ENCODE measurements at places on chromosomes 1 and 21.

GRCh38 chr1:167860231-167860923, 53.6 kb downstream of the ADCY10 start:
- no peak for DNase-seq

GRCh38 chr1:74717626-74718025, 15.2 kb downstream of the CRYZ start:
- DNase-seq = no peak

GRCh38 chr1:171126504-171126903, 35.8 kb downstream of the FMO3 start:
- DNase-seq = no peak

DNA sequence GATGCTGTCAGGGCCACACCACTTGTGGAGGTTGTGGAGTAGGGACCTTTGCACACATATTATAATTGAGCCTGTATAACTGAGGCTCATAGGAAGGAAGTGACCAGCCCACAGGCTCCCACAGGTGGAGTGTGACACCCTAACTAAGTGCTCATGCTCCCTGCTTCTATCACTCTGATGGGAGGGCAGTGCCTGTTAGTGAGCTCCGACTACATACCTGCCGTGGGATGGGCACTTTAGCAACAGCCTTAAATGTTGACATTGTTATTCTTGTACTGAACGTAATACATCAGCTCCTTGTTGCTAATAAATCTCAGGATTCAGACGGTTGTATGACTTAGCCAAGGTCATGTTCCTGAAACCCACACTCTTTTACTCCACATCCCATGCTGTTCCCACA, 58.0 kb downstream of the BEND5 start:
- DNase-seq = no peak

- no peak for DNase-seq
Observed at GRCh38 chr21:44326716-44327602, 12.2 kb downstream of the CFAP410 start.

GRCh38 chr1:2930913-2931723, 90.1 kb upstream of the ACTRT2 start:
- DNase-seq = no peak
